OCI-LY7 (cell line): ENCODE measurements at places on chromosomes 3 and 15. TPM values are rescaled to one million over a fixed set of nuclear protein-coding genes. Genes with fewer than 3 reads are reported as not detected.

CCR3 gene
- total RNA-seq: not detected in 2 replicates

- DNase-seq: no peak
These were observed 3.6 kb upstream of the STARD5 start for GRCh38 chr15:81327516-81327915.

DNA sequence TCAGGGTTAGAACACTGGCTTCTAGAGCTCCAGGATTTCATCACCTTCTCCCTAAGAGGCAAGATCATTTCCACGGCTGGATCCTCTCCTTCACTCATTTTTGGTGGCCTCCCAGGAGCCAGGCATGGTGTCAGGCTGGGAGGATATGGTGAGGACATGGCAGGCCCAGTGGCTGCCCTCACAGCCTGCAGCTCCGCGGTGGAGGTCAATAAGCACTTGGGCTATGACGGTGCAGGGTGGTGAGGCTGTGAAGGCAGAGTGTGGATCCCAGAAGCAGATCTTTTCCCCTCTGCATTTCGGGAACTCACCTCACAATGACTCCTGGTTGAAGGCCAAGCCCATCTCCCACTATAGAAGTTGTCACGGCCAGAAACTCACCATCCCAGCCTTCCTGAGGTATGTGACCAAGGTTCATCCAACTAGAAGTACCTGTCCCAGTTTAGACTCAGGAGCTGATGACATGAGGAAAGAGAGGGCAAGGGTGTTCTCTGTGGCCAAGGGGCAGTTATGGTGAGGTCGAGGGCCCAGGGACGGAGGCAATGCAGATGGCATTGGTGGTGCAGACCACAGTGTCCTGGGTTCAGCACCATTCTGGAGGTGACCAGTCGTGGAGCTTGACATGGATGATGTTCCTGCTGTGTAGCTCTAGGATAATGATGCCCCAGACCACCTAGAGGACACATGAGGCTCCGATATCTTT lies 100.1 kb upstream of the SMAD3 start:
- no peak for DNase-seq

- DNase-seq: peak; percentile 63
These were observed 762 bp downstream of the CTNNB1 start for GRCh38 chr3:41199866-41200668.
